Pancreas (tissue), 10 donors: ENCODE measurements at places on chromosomes 16 and 17. TPM values are rescaled to one million over a fixed set of nuclear protein-coding genes. Genes with fewer than 3 reads are reported as not detected.

- DNase-seq: peak; percentile 22
These were observed 123.8 kb downstream of the GOSR1 start for GRCh38 chr17:30600830-30601494.

DNA sequence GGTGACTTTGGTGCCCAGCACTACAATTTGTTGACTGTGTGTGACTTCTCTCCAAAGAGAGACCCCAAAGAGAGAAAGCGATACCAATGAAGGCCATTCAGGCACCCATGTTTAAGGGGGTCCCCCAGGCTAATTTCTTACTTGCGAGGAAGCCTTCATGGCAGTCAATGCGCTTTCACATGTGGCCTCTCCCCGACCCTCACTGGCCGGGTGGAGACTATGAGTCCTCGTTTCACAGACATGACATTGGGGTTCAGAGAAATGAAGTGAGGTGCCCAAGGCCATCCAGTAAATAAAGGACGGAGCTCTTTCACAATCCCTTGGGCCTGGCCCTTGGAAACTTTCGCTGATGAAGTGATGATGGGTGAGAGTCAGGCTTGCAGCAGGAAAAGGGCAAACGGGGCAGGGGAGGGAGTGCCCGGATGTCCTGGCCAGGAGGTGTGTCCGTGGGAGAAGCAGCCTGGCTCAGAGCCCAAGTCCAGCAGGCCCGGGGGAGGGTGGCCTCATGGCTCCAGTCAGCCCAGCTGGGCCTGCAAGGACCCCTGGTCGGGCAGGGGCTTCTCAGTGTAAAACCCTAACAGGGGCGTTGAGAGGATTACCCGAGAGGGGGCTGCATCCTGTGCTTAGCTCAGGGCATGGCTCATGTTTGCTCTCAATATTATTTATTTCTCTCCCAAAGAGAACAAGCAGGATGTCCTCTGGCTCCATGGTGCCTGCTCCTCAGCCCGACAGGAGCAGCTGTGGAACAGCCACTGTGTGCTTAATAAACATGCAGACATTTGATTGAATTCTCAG is 14.7 kb downstream of the TBX2 start:
- peak; percentile 32 for DNase-seq

DNA sequence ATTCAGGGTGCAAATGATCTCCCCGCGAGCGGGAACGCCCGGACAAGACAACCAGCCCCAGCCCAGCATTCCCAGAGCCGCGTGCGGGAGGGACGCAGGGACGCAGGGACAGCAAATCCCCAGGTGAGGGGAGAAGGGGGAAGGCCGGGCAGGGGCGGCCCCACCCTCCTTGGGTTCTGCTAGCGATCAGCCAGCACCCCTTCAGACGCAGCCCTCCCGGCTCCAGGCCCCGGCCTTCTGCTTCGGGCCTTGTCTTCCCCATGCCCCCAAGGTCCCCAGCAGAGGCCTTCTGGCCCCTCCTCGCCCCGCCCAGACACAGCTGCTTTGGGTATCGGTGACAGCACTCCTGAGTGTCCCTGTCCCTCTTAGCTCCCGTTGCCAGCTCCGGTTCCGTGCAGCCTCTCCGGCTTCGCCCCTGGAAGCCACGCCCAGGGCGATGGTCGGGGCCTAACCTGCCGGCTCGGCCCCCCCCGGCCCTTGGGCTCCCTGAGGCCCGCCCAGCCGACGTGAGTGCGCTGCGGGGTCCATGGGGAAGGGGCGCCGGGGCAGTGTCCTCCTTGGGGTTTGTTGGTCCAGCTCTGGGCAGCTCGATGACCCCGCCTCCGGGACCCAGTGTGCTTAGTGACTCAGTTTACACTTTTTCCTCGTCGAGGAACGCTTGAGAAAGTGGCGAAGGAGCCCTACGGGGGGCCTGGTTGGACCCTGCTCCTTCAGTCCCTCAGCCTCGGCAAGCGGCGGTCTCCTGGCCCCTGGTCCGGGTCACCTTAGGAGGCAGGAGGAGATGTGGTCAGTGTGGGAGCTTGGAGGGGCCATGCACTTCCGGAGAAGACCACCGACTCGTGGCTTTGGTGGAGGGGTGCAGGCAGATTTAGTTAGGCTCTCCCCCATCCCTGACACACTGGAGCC is 50.5 kb upstream of the AMZ2 start:
- DNase-seq: peak; percentile 32

GRCh38 chr17:1959871-1960544 is 65.1 kb downstream of the RTN4RL1 start:
- no peak for DNase-seq

Gene SERPINF2
- polyA plus RNA-seq: 5.6 TPM

DNA sequence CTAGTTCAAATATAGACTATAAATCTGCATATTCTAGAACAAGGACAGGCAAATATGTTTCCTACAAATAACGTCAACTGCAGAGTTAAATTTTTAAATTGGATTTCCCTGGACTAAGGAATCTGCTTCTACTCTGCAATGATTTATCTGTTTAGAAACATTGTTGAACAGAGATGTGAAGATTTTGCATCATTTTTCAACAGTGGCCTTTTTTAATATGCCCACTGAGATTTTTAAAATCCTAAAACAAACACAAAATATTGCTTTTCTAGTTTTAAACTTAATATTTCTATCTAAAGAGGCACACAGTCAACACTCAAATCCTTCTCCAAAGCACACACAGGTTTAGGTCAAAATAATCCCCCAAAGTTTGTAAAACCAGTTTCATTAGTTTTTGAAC is 23.7 kb upstream of the PMP22 start:
- no peak for DNase-seq

GRCh38 chr17:80395402-80396151 is 19.4 kb upstream of the ENDOV start:
- no peak for DNase-seq

DNA sequence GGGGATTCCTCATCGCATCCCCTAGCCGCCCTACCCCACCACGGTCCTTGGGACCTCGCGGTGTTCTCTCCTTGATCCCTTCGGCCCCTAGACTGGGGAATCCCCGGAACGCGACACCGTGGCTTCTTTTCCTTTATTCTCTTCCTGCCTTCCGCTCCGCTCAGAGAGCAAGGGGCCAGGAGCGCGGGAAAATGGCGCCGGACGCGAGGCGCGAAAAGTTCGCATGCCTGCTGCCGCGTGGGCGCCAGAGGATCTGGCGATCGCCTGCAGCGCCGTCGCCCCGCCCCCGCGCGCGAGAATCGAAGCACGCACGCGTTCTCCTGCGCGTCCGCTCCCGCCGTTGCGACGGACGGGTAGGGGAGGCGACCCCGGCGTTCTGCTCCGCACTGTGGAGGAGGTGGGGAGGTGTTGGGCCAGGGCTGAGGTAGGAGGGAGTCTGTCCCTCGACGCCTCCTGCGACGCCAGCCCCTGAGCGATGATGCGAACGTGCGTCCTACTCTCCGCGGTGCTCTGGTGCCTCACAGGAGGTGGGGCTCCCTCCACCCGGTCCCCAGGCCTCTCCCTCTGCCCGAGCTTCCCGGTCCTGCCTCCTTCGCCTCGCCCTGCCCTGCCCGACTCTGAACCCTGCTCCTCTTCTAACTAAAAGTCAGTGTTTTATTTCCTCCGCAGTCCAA is at the start of gene ZPBP2:
Gene ZPBP2, plus strand, starts transcription at position 323 of the 674 bp plus-strand sequence. Its CDS starts 153 bp downstream, at position 476.
- no peak for DNase-seq

DNA sequence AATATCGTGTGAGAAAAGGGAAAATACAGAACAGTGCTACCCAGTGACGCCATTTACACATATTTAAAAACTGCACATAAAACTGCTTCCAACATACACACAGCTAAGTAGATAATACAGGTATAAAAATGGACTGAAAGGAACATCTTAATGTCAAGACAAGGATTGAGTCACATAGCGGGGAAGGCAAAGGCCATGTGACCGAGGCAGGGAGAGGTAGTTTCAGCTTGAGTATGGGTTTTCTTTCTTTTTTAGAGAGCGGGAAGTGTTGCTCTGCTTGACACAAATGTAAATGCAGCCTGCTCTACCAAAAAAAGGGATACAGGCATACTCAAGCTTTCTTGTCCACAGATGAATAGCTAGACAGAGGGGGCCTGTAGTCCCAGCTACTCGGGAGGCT is 46.5 kb downstream of the SDR42E1 start:
- no peak for DNase-seq

- no peak for DNase-seq
These were observed 15.1 kb upstream of the GUCY2D start for GRCh38 chr17:7987112-7987893.

Gene SAMD14
- 0.80 TPM for polyA plus RNA-seq

Gene EFCAB5
- 0.11 TPM for polyA plus RNA-seq

Gene CCL23
- 0.46 TPM for polyA plus RNA-seq

DNA sequence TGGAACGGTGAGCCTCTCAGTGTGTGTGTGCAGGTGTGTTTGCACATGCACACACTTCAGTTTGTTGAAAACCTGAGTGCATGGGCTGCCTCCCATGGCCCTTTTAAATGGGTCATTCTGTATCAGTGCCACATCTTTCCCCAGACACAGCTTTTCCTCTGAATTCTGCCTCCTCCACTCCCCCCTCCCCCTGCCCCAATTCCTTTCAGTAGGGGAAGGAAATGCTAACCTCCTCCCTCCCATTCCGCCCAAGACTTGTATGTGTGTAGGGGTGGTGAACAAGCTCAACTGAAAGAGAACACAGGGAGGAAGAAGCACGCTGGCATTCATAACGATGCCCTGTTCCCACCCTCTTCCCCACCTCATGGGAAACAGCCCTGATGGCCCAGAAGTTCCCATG is 34.3 kb downstream of the C17orf75 start:
- DNase-seq: no peak

GRCh38 chr16:2385190-2385836 is 43.9 kb upstream of the CCNF start:
- no peak for DNase-seq

- no peak for DNase-seq
These were observed 1049.4 kb upstream of the EEF2KMT start for GRCh38 chr16:6146874-6147425.

Gene VAT1L
- 10.7 TPM for polyA plus RNA-seq

GRCh38 chr16:1865902-1866690 is 5.9 kb downstream of the MEIOB start:
- no peak for DNase-seq

DNA sequence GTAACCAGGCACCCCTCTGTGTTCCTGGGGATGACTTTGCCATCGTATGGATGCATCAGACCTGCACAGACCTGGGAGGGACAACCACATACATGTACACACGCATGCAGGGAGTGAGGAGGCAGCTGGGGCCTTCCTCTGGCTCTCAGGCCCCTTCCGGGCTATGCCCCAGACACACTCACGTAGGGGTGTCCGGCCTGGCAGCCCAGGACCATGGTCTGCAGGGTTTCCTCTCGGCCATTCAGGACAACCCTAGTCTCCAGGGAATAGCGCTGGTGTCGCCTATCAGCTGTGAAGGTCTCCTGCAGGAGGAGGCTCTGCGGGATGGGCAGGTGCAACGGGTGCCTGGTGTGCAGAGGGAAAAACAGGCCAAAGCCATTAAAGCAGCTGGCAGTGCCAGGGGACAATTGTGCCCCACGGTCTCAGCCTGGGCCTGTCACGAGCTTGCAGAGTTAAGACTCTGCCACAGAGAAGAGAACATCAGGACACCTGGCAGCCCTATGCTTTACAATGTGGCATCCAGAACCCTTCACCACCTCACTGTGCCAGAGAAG is 101.4 kb downstream of the RMI2 start:
- DNase-seq: no peak

DNA sequence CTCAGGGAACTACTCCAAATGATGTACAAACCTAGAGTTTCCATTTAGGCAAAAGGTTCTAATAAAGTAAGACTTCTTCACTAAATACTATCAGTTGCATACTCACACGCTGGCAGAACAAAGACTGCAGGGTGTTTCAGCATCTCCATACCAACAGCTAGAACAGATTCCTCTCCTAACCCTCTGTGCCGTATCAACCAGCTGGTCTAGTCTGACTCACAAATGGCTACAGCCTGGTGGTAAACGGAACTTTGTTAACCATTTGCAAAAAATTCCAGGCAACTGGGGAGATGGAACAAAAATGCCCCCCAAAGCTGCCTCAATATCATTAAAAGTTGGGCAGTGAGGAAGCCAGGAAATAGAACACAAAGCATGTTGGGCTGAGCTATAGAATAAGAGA is 217.1 kb downstream of the GRIN2A start:
- DNase-seq: no peak

- no peak for DNase-seq
These were observed 48.3 kb upstream of the HAPSTR1 start for GRCh38 chr16:9042964-9043680.

- DNase-seq: no peak
These were observed 39.2 kb downstream of the TMEM11 start for GRCh38 chr17:21174713-21175112.

DNA sequence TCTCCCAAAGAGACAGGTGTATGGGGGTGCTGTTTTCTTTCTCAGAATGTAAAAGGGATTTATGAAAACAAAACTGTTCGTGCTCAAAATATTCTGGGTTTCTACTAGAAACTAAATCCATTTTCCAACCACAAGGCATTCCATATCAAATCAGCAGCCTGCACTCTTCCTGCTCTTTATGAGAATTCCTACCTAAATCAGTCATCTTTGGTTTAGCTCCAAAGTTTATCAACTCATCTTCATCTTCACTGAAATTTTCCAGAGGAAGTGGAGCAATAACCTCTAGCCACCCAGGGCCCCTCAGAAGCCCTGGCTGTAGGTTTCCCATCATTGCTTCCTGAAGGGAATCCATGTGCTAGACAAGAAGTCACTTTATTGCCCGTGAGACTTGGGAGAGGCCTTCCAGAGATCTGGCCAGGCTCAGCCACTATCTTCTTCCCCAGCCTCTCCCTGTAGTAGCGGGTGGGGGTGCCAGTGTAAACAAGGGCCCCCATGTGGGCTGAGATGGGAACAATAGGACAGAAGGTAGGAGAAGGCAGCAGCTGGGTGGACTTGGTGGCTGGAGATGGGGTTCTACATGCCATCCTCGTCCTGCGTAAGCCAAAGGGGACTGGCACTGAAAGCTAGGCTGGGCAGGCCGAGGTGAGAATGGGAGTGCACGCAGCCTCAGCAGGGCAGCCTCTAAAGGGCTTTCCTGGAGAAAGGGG is 22.0 kb upstream of the ALDH3A1 start:
- DNase-seq: no peak

GRCh38 chr17:36689089-36689667 is 87.8 kb downstream of the MRM1 start:
- DNase-seq: no peak

Gene RHBDF1
- 56.3 TPM for polyA plus RNA-seq

GRCh38 chr16:9850817-9851216 is 331.4 kb downstream of the GRIN2A start:
- no peak for DNase-seq
